Adipocyte (in vitro differentiated cells): ENCODE measurements at places on chromosomes 6 and 20.

DNA sequence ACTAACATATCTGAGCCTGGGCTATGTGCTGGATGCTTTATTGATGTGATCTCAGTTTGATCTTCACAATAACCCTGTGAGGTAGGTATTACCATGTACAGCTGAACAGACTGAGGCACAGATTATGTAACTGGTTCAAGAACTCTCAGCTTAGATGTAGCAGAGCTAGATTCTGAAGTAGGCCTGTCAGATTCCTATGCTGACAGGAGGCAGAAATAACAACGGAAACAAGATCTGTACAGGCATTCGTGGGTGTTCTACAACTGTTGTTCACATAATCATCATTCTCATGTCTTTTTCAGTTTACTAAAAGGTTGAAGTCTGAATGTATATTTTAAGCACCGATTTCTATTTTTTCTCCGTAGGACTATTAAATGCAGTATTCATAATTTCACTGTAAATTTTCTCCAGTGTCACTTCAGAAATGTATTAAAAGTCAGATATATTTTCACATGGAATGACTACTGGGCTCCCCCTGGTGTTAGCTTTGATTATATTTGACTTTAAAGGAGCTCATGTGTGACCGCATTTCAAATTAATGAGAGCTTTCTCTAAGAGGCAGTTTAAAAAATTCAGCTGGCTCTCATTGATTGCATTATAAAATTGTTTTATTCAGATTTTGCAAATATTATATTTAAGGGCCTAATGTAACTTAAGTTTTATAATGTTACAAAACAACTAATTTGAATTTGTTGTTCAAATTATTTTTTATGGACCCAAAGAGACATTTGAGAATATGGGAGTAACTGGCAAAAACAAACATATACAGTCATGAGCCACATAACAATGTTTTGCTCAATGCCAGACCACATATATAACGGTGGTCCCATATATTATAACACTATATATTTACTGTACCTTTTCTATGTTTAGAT is 36.4 kb upstream of the SLC17A4 start:
- DNase-seq, result peak; percentile 81

DNA sequence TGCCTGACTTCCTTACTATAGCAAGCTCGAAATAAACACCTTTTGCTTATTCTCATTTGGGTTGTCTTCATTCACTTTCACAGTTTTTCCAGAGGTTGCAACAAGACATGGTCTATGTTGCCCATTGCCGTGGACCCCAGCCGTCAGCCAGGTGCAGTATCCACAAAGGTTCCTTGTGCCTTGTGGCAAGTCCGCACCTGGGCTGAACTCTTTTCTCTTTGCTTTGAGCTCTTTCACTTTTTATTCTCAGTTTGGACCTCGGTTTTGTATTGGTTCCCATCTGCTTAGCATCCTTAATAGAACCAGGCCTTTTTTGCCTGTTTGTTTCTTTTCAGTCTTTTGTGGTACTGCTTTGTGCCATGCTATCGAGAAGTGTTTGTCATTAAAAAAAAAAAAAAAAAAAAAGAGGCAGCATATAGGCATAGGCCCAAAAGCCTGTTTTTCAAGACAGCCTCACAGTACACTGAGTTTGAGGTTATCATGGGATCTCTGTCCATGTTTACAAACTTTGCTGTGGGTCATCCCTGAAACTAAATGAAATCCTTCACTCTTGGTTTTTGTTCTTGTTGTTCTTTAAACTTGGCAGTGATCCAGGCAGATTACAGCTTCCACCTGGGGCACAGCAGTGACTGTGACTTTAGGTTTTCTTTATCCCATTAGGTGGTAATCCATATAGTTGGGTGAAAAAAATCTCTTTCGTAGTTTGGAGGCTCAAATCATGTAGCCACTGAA is 33.3 kb downstream of the GSTA3 start:
- DNase-seq, result no peak

- peak; percentile 45 for DNase-seq
Measured at GRCh38 chr6:108921547-108922361, 73.5 kb downstream of the ARMC2 start.

DNA sequence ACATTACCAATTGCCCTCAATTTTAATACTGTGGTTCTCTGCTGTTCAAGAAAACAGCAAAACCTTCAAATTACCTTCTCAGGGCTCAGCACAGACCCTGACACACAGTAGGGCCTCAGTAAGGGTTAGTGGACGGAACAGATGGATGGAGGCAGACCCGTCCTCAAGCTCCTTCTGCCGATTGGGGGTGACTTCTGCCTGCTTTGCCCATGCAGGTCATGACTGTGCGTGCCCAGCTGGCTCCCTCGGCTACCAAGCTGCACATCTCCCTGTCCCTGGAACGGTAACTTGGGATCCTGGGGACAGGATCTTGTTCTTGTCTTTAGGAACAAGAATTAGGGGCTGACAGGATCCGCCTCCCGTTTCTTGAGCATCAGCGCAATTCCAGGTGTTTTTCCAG is 9.8 kb upstream of the BPIFB4 start:
- DNase-seq, result no peak

- no peak for DNase-seq
Measured at GRCh38 chr20:24445510-24446170, 23.8 kb upstream of the SYNDIG1 start.

- DNase-seq, result no peak
Measured at GRCh38 chr6:104612541-104612940, 247.2 kb downstream of the HACE1 start.

GRCh38 chr6:136236466-136237293 is 13.4 kb downstream of the MTFR2 start:
- DNase-seq, result no peak

GRCh38 chr6:5335020-5335419 is 73.7 kb downstream of the FARS2 start:
- no peak for DNase-seq

- DNase-seq, result no peak
Measured at GRCh38 chr6:76840041-76840745, 623.1 kb downstream of the HTR1B start.

DNA sequence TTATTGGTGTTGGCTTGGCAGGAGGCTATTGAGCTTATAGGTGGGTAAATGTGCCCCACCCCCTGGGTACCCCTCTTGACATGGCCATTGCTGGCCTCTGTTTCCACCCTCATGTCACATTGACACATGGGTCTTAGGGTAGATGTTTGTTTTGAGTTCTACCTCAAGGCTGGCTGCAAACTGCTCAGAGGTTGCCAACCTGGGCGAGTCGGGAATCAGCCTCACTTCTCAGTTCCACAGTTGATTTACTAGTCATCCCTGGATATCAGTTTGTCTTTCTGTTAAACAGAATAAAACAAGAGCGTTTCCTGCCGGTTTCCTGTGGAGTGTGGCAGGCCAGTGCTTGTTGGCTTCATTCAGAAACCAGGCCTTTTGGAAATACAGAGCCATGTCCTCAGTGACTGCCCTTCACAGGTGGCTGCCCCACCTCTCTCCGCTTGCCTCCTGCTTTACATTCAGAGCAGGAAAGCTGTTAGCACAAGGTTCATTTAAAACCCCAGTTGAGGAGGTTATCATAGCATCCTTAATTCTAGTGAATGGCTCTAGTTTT is 105.6 kb downstream of the TCP11 start:
- DNase-seq, result no peak

GRCh38 chr20:62797671-62798532 is 1.6 kb downstream of the MRGBP start:
- no peak for DNase-seq

- DNase-seq, result no peak
Measured at GRCh38 chr6:166333172-166333995, 9.0 kb downstream of the SFT2D1 start.

GRCh38 chr20:62722627-62723026 is 14.0 kb downstream of the NTSR1 start:
- no peak for DNase-seq

GRCh38 chr6:45566882-45567281 is 189.1 kb upstream of the SUPT3H start:
- peak; percentile 64 for DNase-seq

GRCh38 chr6:83113258-83113657 is 45.8 kb downstream of the DOP1A start:
- DNase-seq, result no peak

GRCh38 chr6:166554316-166554715 is 32.2 kb downstream of the RAMACL start:
- no peak for DNase-seq

DNA sequence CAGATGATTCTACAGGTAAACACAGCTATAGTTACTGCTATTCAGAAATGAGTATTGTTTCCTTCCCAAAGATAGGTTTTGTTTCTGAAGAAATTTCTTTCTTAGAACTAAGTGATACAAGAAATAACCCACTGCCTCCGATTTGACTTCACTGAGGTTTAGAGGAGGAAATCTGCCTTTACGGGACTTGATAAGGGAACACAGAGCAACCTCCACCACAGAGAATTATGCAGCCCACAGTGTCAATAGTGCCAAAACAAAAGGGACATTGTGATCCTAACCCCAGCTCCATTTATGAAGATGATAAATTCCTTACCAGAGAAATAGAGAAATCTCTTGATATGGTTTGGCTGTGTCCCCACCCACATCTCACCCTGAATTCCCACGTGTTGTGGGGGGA is 164.6 kb downstream of the ZNF217 start:
- no peak for DNase-seq

- no peak for DNase-seq
Measured at GRCh38 chr6:117072134-117072533, 193.2 kb upstream of the VGLL2 start.

DNA sequence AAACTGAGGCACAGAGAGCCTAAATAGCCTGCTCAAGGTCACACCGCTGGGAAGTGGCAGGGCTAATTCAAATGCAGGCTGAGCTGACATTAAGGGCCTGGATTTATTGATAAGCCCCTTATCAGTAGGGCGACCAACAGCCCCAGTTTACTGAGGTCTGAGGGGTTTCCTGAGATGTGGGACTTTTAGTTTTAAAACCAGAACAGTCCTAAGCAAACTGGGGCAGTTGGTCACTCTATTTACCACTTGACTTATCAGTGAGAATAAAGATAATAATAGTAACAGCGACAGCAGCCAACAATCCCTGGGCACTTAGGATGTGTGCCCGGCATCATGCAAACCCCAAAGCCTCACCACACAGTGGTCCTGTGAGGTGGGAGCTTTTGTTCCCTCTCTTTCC is 27.6 kb downstream of the PREX1 start:
- DNase-seq, result no peak

GRCh38 chr6:97813889-97814567 is 531.0 kb upstream of the MMS22L start:
- DNase-seq, result no peak

- DNase-seq, result no peak
Measured at GRCh38 chr6:1535295-1535694, 74.4 kb upstream of the FOXC1 start.

DNA sequence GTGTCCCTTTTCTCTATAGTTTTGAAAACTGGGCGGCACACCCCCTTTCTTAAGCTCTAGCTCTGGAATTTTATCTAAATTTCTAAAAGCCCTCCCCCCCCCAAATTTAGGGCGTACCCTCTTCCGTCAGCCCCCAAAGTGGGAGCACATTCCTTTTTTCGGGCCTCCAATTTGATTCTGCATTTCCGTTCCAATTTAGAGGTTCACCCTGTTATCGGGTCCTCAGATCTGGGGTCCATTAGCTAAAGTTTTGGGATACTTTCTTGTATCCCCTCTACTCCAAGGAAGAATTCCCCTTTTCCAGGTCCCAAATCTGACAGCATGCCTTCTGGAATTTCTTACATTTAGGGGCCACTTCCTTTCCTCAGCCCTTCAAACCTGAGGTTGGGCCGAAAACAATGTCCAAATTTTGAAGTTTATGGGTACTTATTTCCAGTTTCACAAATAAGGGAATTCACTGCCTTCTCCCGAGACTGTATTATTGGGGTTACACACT is 796 bp downstream of the PHF20 start:
- peak; percentile 30 for DNase-seq

DNA sequence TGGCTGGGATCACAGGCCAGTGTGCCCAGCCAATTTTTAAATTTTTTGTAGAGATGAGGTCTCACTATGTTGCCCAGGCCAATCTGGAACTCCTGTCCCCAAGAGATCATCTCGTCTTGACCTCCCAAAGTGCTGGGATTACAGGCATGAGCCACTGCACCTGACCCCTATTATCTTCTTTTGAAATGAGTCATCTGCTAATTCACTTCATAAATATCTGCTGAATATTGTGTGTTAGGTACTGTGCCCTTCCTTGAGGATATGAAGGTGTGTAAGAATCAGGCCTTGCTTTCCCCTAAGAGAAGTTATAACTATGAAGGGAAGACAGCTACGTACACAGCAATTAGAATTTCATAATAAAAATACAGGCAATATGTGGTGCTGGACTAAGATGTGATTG is 8.2 kb downstream of the ATRN start:
- no peak for DNase-seq

GRCh38 chr6:159826968-159827647 is 27.0 kb downstream of the PNLDC1 start:
- no peak for DNase-seq

GRCh38 chr20:6884114-6884513 is 116.6 kb downstream of the BMP2 start:
- no peak for DNase-seq

- no peak for DNase-seq
Measured at GRCh38 chr20:4245542-4245941, 230.2 kb upstream of the RNF24 start.

- DNase-seq, result peak; percentile 21
Measured at GRCh38 chr6:62652692-62653328, 366.8 kb upstream of the KHDRBS2 start.

DNA sequence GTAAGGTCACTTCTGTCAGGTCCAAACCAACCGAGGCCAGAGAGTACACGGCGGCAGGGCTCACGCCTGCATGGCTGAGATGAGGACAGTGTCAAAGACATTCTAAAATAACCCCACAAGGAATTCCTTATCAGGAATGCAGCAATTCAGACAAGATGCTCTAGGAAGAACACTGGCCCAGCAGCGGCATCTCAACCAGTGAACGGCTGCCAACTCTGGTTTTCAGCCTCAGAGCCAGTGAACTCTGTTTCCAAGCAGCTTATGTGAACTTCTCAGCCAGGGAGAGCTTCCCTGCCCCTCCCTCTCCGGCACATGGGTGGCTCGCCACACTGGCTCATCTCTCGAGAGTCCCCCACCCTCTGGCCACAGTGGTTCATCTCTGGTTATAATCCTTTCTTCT is 36.9 kb downstream of the KCNQ2 start:
- DNase-seq, result peak; percentile 16

- no peak for DNase-seq
Measured at GRCh38 chr20:52923123-52923937, 48.8 kb upstream of the TSHZ2 start.

DNA sequence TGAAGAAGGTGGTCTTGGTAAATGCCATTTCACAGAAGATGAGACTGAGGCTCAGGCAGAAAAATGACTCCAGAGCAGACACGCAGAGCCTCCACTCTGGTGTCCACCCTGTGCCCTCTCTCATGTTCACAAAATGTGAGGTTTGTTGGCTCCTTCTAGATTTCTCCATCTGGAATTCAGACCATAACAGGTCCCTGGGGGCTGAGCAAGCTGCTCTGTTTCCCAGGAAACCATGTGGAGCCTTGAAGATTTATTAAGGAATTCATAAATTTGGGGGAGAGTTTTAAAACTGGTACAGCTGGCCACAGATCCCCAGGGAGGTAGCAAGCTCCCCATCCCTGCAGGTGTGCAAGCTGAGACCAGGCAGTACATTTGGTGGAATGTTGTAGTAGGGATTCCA is 38.8 kb upstream of the SIRPA start:
- DNase-seq, result no peak

- peak; percentile 43 for DNase-seq
Measured at GRCh38 chr20:53899351-53900167, 170.8 kb downstream of the BCAS1 start.

- DNase-seq, result peak; percentile 53
Measured at GRCh38 chr6:143556529-143556928, 45.0 kb upstream of the FUCA2 start.
